ENCODE measurements at places on chromosomes 13 and 19.

DNA sequence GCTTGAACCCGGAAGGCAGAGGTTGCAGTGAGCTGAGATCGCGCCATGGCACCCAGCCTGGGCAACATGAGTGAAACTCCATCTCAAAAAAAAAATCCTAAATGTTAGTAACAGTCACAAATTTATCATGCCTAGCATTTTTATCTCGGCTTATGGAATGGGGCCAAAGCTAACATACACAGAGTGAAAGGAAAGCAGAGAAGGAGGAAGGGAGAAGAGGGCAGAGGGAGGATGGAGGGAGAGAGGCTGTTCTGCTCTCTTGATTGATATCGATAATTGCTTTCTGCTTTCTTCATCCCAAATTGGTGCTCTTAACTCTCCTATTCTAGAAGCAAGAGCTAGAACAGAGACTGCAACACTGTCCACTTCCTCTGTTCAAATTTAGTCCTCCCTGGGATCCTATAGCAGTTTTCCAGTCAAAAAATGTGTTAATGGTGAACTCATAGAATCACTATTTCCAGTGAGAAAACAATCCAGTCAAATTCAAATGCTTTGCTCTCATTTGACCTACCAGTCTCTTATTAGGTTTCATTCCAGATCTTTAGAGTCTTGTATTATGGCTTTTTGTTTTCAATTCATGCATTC, 15.8 kb upstream of the TUBGCP3 start:
- DNase-seq, result no peak

GRCh38 chr13:40275636-40276035, 390.8 kb downstream of the FOXO1 start:
- no peak for DNase-seq

DNA sequence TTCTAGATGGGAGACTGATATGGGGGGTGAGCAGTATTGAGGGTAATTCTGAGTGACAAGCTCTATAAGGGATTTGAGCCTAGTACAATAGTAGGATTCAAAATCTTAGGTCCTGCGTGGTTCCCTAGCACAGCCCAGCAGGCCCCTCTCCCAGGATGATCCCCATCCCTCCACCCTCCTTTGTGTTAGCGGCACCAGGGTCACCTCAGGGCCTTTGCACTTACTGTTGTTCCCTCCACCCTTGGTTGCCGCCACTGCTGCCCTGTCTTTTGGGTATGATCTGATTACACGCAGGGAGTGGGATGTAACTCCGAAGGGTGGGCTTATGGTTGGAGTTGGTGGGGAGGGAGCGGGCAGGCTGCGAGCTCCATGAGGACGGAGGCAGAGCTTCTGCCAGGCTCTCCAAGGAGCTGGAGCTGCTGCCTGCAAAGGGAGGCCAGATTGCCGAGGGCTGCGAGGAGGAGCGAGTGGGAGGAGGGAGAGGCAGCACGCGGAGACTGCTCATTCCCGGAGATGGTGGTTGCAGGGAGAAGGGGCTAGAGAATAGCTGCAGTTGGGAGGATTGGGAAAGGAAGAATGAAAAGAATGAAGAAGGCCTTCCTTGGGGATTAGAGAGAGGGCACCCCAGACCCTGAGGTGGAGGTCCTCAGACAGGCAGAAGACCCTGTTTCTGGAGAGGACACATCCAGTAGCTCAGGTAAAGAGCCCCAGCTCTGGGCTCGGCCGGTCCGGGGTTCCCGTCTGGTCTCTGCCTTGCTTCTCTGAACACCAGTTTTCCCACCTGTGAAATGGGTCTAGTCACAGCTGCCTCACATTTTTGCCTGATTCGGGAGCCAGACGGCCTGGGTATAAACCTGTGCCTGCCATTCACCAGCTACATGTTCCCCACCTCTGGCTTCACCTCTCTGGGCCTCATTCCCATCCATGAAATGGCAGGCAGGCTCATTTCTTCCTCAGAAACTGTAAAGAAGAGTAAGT, 5.2 kb downstream of the NACC1 start:
- no peak for DNase-seq

- DNase-seq, result no peak
Measured at GRCh38 chr19:2665103-2665502, 37.4 kb downstream of the GNG7 start.

- no peak for DNase-seq
Measured at GRCh38 chr13:79187917-79188690, 218.0 kb downstream of the RBM26 start.

DNA sequence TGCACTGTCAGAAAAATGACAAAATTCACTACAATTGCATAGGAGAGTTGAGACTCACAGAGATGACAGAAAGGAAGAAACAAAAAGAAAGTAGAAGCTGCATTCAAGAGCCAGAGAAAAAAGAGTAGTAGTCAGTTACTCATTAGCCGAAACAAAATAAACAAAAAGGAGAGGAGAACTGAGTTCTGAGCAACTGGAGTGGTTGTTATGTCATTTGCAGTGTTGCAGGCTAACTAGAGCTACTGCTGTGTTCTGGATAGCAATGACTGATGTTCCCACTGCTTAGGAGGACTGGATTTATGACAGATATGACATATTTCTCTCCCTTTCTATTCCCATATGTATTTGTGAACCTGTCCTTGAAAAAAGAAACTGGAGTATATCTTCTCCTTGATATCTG, 482.6 kb downstream of the RFC3 start:
- no peak for DNase-seq

DNA sequence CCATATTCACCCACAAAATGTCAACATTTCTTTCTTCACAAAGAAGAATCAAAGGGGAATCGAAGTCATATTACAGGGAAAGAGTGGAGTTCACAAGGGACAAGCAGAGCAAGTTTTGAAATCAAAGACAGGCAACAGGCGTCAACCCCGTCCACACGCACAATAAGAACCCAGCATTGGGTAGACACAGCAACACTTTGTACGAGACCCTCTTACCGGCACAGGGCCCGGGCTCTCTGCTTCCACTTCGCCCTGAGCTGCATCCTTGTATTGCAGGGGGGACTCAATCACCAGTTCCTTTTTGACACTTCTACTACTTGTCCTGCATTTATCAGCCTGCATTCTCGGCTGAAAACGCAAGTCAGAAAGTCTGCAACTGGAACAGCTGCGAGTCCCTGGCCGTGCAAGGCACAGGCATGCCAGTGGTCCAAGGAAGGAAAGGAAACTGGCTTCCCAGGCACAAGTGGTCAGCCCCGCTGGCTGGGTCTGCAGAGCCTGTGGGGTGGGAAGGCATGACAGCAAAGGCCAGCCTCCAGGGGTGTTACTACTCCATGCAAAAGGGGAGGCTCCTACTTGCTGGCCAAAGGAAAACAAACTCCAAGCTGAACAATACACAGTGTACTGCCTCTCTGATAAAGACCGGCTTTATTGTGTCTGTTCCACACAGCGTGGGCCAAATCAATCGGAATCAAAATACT, at the start of gene DOCK9:
Gene DOCK9 (minus strand): TSS at position 497 of the 698 bp plus-strand sequence. CDS start 155 bp downstream, at position 342.
- no peak for DNase-seq

- no peak for DNase-seq
Measured at GRCh38 chr13:36193151-36193855, 21.1 kb downstream of the SOHLH2 start.

DNA sequence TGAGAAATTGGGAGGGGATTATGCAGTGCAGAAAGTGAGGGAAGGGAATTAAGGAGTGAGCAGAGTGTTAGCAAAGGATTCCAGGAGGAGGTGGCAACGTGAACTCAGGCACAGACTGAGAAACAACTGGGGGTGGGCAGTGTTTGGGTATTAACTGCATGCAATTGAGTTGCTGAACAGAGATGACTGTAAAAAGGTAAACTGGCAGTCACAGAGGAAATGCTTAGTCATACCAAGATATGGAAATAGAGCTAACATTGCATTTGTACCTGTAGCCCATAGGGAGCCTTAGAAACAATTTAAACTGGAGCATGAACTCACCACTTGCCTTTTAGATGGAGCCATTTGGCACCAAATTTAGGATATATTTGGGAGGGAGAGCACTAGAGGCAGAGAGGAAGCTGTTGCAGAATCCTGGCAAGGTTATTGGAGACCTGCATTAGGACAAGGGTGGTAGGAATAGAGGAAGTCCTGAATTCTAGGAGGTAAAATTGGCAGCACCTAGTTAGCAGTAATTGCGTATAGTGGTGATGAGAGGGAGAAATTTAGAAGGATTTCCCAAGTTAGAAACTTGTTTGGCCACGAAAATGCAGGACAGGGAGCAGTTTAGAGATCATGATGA, 100.6 kb upstream of the FRY start:
- DNase-seq, result no peak

DNA sequence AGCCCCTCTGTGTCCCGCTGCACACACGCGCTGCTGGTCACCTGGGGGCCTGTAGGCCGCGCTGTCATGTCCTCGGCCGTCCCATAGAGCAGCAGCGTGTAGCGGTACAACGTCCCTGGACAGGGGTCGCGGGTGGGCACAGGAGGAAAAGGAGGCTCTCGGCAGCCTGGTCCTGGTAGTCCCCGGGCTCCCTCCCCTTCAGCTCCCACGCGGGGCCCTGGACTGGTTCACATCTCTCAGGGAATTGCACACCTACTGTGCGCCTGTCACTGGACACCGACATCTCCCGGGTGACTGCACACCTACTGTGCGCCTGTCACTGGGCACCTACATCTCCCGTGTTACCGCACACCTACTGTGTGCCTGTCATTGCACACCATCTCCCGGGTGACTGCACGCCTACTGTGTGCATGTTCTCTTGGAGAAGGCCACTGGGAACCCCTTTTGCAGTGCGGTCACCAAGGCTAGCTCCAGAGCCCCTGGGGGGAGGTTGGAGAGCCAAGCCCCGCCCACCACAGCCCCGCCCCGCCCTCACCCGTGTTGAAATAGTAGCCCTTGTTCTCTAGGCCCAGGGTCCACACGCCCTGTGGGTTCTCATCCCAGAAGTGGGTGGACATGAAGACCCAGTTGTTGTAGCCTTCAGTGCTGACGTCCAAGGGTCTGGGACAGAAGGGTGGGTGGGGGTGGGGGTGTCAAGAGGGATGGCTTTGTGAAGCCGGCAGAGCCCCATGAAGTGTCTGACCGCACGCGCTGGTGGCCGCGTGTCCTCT, 3.5 kb upstream of the C19orf25 start:
- no peak for DNase-seq

DNA sequence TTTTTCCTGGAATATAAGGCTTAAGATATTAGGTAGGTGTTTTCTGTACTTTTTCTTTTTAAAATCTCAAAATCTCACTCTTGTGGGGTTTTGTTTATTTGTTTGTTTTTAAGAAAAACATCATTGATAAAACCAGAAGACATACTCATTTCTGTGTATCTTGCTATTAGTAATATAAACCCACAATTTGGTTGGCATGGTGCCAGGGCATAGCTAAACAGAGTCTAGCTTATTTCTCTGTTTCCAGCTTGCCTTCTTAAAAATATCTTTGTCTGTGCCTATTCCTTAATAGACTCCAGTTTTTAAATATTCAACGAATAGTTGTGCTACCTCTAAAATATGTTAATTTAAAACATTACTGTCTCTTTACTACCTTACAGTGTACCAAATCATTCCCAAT, 1121.9 kb upstream of the PCDH20 start:
- no peak for DNase-seq

DNA sequence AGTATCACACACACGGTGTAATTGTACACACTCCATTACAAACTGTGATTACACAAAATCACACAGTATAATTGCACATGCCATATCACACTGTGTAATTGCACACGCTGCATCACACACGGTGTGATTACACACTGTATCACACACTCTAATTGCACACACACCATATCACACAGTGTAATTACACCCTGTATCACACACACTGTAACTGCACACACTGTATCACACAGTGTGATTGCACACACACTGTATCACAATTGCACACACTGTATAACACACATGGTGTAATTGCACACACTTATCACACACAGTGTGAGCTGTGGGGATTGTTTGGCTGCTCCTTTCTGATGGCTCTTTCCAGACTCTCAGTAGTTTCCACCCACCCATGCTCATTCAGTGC, 162.6 kb upstream of the SGCG start:
- no peak for DNase-seq

DNA sequence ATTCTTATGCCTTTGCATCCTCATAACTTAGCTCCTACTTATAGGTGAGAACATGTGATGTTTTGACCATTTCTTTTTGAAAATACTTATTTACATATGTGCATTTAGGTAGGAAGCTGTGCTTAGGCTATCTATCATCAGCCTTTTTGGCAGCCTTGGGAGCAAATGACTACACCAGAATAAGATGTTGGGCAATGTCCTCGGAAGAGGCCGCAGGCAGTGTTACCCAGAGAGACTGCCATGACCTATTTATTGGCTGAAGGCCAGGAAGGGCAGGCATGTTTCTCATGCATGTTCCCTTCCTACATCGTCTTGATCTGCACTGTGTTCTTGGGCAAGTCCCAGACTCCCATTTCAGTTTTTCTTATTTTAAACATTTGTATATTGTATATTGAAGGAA, 122.3 kb downstream of the B3GLCT start:
- DNase-seq, result no peak

DNA sequence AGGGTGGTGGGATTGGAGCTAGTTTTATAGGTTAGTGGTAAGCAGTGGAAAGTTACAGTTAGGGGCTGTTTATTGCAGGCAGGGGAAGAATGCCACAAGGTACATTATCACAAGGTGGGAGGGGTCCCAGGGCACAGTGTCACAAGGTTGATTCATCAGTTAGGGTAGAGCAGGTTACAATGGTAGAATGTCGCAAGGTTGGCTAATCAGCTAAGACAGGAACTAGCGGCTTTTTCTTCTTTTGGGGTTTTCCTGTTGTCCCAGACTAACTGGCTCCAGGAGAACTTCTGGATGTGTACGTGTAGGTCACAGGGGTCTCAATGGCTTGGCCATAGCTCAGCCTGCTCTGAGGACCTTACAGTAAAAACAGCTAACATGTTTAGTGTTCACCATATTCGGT, 1221.1 kb downstream of the SLITRK1 start:
- no peak for DNase-seq

GRCh38 chr13:55815458-55816033, 1325.2 kb upstream of the PRR20A start:
- DNase-seq, result peak; percentile 4

DNA sequence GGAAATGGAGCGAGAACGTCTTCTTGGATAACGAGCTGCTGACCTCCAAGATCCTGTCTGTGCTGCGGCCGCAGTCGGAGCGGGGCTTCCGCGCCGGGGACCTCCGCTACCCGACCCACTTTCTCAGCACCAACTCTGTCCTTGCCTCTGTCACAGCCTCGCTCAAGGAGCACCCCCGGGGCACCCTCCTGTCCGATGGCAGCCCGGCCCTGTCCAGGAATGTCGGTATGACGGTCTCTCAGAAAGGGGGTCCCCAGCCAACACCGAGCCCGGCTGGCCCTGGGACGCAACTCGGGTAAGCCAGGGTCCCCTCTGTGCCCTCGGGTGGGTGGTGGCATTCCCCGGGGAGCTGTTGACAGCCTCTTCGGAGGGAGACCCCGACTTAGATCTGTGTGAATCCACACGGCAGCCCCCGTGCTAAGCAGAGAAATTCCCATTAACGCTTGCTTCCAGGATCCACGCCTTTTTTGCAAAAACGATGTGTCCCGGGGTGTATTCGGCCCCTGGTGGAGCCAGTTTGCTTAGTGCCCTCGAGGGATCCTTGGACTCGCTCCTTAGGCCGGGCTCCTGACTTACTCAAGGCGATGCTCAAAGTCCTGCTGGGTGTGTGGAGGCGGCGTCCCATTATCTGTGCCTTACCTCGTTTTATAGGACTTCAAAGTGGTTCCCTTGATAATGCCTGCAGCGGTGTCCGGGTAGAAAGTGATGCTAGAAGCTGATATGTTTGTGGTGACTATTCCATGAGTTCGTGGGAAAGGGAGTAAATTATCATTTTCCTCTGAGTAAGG, 48.5 kb downstream of the PEX11G start:
- DNase-seq, result no peak

All from CD14-positive monocyte (primary cell).